ENCODE measurements at places on chromosomes 7 and 10. TPM values are rescaled to one million over a fixed set of nuclear protein-coding genes. Genes with fewer than 3 reads are reported as not detected.

ARHGEF35 gene
- total RNA-seq = 2.8 TPM

MKX gene
- 1.1 TPM for total RNA-seq

- DNase-seq = no peak
Measured at GRCh38 chr7:21500117-21500832, 42.6 kb upstream of the DNAH11 start.

DNA sequence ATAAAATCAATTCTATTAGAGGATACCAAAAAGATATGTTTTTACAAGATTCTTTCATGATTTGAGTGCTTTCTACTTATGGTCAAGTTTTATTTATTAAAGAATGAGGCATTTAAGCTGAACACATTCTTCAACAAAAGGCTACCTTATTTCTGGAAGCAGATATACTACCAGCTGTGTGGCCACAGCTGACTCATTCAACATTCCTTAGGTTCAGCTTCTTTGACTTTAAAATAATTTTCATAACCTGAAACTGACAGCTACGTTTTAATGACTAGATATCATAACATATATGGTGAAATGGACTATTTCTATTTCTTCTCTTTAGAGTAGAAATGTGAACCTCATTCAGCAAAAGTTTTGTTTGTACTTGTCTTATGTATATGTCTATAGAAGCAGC lies 414.2 kb upstream of the SEMA3C start:
- no peak for DNase-seq

DNA sequence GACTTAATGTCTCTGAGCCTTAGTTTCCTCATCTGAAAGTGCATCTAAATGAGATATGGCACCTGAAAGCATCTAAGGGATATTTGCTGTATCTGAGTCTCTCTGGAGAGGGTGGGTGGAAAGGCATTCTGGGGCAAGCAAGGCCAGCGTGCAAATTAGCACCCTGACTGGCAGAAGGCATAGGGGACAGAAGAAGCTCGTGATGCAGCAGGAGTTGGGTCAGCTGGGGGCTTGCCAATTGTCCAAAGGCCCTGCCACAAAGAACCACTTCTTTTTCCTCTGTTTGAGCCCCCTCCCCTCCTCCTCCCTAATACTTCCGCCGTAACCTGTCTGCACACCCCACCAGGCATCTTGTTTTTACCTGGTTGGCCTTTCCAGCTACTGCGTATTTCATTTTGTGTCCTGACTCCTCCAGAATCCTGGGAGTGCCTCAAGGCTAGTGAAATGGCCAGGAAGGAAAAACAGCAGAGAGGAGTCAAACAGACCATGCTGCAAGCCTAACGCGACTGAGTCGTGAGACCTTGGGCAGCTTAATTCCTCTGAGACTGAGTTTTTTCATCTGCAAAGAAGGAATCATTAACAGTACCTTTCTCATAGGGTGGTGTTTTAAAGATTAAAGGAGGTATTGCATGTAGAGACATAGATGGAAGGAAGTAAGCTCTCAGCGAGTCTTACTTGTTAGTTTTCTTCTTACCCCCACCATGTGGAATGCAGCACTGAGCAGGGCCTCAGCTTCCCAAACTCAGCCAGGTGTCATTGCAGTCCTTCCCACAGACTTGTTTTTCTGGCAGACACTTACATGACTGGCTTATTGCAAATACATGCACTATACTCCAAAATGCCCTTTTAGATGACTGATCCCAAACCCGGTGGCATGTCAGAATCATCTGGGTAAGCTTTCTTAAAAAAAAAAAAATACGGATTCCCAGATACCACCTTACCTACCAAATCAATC lies 49.1 kb upstream of the MXI1 start:
- no peak for DNase-seq

- DNase-seq = no peak
Measured at GRCh38 chr7:87105401-87105800, 45.9 kb upstream of the ELAPOR2 start.

SGMS1 gene
- total RNA-seq = 9.0 TPM

TUBB8 gene
- total RNA-seq = not detected

MCM10 gene
- 65.4 TPM for total RNA-seq

DNA sequence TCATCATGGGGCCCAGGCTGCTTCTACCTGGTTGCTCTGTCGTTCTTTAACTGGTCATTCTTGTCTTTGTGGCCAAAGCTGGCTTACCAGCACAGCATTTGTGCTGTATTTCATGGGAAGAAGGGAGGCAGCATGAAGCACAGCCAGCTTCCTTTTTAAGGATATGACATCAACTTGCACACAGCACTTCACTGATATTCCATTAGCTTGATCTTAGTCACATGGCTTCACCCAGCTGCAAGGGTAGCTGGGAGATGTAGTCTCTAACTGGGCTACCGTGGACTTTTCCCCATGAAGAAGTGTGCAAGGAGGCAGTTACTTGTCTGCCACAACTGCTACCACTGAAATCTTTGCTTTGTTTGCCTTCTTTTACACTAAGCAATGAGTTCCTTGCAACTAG lies 525.2 kb downstream of the LRMDA start:
- no peak for DNase-seq

DNA sequence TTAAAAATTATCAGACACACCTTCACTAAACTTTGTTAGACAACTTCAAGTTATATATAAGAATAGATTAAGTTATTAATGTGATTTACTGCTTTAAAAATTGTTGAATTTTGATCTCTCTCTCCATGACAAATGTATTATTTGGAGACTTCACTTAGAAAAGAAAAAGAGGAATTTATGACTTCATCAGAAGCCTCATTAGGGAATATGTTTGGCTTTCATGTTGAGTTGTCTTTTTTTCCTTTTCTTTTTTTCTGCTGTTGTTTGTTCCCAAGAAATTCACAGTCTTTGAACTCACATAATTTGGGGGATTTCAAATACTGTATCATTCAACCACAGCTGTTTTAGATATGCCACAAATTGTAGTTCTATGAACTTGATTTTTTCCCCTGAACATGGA lies 149.5 kb downstream of the PPP1R9A start:
- no peak for DNase-seq

- DNase-seq = no peak
Measured at GRCh38 chr10:130787243-130787642, 524.3 kb downstream of the TCERG1L start.

GRCh38 chr10:63720072-63720537 lies 198.9 kb downstream of the REEP3 start:
- peak; percentile 66 for DNase-seq

DNA sequence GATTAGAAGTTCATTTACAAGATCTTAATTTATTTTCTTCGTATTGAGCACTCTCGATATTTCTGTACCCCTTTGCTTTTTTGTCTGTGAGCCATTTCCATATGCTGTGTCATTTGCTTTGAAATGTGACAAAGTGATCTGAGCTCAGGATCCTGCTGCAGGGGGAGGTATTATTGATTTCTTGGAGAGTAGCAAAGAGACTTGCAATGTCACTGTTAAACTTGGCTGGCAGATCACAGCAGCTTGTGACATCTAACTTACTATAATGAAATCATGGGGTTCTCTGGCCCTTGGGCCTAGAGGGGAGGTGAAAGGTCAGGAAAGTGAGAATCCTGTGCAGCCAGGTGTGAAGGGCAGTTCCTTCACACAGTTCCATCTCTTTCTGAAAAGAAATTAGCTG lies 923.4 kb downstream of the REEP3 start:
- no peak for DNase-seq

DNA sequence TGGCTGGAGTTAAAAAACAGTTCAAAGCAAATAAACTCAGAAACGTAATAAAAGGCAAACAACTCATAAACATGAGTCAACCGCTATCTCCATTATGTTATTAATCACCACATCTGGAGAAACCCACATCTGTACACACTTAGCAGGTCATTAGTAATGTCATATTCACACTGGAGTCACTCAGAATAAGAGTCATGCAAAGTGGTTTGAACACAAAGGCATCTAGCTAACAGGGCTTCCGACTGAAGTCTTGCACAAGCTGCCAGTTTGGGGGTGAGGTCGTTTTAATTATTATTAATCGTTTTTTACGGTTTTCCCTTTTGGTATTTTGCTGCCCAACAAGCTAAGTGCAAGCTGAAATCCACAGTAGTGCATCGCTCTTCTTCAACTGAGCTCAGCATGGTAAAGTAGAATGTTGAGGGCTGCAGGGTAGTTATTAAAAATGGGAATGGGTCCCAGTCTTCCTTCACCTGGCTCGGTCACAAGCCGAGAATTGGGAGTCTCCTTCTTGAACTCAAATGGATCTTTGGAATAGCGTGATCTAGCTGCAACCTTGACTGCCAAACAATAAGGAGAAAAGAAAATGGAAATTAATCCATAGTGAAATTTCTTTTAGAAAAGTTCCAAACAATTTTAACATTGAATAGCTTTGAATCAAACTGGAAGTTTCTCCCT lies 663.5 kb downstream of the KCNMA1 start:
- no peak for DNase-seq

C10orf62 gene
- not detected for total RNA-seq

C10orf105 gene
- total RNA-seq = 0.16 TPM

DNA sequence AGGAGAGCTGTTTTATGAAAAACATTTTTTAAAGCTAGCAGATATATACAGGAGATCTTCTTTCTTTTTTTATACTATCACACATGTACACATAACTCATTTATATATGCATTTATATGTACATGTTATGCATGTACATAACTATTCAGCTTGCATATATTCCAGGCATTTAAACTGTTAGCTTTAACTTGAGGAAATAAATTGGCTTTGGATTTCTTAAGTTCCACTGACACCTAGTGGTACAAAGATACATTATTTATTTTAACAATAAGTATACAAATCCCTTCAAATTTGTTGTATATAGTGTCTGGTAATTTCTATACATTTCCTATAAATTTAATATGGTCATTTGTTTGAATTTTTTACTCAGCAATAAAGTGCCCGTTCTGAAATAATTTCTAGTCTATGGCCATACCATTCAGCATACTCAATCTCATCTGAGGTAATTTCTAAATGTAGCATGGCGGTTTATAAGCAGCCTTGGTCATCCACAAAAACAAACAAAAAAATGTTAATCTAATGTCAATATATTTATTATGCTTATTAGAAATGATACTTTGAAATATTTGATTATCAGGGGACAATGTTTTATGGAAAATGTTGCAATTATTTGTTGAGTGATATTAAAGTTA lies 11.6 kb downstream of the ZDHHC6 start:
- DNase-seq = no peak
